ENCODE measurements at places on chromosomes 7 and 10.

DNA sequence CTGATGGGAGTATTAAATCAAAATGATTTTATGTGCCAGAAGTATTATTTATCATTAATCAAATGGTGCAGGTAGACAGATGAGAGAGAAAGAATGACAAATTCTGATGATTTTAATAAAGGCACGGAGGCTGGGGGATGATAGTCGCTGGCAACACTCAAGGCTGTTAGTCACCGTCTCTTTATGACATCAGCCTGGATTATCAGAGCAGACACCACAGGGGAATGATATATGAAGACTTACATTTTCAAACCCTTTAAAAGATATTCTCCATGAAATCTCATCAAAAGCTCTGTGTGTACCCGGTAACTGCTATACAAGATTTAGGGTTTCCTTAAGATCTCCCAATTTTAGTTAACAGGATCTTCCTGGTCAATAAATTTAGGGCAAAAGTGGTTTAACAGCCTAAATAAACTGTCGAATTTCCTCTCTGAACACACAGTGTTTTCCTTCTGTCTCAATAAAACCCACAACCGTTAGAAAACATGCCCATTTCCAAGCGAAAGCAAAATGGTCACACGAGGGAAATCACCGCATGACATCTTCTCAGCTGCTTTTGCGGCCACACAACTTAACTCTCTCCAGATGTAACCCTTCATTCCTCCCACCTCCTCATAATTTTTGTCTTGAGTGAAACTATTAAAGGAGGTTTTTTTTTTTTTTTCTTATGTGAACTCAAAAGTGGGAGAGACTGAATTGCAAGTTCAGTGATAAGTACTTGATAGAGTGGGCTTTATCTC is 133.2 kb upstream of the FAM171A1 start:
- no peak for DNase-seq

- no peak for DNase-seq
Observed at GRCh38 chr10:126187399-126187798, 200.9 kb downstream of the ADAM12 start.

DNA sequence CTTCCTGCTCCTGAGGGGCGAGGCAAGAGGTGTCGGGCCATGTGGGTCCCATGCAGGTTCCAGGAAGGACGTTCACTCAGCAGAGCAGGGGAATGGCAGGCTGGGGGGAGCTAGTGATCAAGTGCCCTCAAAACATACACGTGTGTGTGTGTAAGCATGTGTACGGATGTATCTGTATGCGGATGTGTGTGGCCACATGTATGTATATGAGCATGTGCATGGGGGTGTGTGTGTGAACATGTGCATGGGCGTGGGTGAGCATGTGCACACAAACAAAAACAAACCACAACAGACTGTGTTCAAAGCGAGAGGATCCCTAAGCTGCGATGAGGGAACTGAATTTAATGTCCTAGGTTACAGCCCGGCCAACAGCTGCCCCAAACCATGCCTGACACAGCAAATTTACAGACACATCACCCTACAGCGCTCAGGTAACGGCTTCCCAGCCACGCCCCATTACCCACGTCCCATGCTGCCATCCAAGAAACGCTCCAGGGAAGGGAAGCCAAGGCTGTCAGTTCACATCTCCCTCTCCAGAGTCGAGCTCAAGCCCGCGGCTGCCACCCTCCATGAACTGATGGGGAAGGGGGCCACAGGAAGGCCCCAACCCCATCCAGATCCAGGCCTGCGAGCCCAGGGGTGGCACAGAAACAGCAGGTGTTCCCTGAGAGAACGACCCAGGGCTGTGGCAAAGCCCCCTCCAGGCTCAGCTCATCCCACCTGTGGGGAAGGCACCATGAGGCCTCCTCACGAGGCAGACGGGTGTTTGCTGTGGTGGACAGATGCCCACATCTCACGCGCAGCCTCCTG is 56.6 kb downstream of the PTPRN2 start:
- DNase-seq: no peak

DNA sequence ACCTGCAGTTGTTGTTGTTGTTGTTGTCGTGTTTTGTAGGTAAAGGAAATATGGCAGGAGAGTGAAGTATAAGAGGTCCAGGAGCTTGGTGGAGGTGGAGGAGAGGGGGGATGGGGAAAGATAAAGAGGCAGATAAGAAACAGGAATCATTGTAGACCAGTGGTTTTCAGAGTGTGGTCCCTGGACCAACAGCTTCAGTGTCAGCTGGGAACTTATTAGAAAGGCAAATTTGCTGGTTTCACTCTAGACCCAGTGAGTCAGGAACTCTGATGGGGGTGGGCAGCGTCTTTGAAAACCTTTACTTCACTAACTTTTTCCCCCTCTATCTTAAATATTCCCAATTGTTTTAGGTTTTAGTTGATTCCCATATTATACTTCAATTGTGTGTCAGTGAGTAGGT is 241.5 kb downstream of the AUTS2 start:
- DNase-seq: peak; percentile 65

DNA sequence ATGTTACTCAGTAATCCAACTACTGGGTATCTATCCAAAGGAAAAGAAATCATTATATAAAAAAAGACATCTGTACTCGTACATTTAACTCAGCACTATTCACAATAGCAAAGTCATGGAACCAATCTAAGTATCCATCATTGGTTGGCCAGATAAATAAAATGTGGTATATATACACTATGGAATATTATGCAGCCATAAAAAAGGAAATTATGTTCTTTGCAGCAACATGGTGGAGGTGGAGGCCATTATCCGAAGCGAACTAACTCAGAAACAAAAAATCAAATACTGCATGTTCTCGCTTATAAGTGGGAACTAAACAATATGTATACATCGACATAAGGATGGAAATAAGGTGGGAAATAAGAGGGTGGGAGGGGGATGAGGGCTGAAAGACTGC is 56.2 kb upstream of the ANTXRL start:
- DNase-seq: no peak

- no peak for DNase-seq
Observed at GRCh38 chr7:73908123-73908611, 47.2 kb downstream of the TMEM270 start.

- DNase-seq: peak; percentile 15
Observed at GRCh38 chr10:122142641-122143237, 128.4 kb upstream of the BTBD16 start.
